ENCODE measurements at places on chromosomes 11 and 22.

DNA sequence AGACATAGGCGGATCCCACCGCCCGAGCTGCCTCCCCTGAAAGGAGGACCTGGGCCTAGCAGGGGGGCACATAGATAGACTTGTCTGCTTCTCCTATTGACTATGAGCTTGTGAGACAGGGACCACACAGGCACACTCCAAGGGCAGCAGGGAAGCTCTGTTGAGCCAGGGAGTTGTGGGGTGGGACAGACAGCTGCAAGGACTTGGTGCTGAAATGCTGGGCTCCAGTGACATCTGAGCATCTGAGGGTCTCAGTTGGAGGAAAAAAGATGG lies 53.4 kb upstream of the ANO1 start:
- DNase-seq = no peak

DNA sequence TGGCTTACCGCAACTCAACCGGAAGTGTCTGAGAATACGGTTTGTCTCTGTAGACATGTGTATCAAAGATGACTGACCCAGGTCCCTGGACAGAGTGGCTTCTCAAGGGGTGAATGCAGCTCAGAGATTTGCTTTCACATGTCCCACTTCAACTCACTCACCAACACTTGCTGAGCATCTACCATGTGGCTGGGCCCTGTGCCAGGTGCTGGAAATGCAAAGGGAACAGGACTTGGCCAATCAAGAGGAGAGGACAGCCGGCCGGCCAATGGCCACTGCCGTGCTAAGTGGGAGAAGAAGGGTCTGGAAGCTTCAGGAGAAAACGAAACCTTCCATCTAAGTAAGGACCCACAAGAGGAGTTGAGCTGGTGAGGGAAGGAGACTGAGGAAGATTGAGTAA lies 151.3 kb downstream of the CEP164 start:
- no peak for DNase-seq

GRCh38 chr22:37274380-37274862 lies 7.9 kb upstream of the CYTH4 start:
- DNase-seq = no peak

DNA sequence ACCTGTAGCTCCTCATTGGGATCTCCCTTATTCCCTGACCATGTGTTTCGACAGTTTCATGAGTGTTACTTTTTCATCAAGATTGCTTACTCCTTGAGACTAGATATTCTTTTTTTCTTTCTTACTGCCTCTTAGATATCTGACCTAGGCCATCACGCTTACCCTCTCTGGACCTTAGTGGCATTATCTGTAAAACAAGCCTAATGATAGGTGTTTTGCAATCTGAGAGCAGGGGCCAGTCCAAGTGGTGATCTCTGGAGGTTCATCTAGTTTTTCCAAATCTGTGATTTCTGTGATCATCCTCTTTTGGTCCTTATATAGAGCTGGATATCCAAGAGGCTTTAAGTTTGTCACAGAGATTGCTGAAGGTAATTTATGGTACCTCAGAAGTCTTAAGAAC lies 34.5 kb downstream of the STIM1 start:
- DNase-seq = no peak

DNA sequence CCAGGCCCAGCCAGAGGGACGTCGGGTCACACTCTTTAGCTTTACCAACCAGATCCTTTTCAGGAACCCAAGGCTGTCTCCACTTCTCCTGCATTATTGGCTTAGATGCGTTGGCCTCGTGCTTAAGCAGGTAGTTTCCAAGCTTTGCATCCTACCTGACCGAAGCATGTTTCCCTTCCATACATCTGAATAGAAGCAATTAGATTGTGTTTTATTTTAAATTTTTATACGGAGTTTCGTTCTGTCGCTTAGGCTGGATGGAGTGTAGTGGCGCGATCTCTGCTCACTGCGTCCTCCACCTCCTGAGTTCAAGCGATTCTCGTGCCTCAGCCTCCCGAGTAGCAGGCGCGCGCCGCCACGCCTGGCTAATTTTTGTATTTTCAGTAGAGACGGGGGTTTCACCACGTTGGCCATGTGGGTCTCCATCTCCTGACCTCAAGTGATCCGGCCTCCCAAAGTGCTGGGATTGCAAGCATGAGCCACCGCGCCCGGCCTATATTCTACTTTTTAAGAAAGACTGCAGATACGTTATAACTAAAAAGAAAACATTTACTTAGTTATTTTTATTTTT lies 677 bp downstream of the DYNC2H1 start:
- no peak for DNase-seq

- DNase-seq = no peak
Observed at GRCh38 chr22:42074846-42075676, 1.0 kb downstream of the PHETA2 start.

GRCh38 chr11:45926536-45927331 lies 4.3 kb downstream of the LARGE2 start:
- no peak for DNase-seq
